Kidney epithelial cell (primary cell): ENCODE measurements at places on chromosomes 2 and 18.

DNA sequence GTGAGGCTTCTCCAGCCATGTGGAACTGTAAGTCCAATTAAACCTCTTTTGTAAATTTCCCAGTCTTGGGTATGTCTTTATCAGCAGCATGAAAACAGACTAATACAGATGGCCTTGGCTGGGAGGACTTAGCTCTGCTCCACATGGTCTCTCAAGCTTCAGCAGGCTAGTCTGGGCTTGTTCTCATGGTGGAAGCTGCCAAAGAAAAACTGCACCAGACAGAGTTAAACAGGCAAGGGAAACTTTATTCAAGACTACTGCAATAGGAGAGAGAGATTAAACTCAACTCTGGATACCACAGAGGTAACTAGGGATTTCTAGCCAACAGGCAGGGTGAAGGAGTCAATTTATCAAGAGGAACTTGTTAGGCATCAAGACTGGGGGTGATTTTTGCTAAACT is 142.1 kb downstream of the CABLES1 start:
- DNase-seq, result no peak

GRCh38 chr18:11293794-11294193 is 144.4 kb upstream of the PIEZO2 start:
- DNase-seq, result no peak

DNA sequence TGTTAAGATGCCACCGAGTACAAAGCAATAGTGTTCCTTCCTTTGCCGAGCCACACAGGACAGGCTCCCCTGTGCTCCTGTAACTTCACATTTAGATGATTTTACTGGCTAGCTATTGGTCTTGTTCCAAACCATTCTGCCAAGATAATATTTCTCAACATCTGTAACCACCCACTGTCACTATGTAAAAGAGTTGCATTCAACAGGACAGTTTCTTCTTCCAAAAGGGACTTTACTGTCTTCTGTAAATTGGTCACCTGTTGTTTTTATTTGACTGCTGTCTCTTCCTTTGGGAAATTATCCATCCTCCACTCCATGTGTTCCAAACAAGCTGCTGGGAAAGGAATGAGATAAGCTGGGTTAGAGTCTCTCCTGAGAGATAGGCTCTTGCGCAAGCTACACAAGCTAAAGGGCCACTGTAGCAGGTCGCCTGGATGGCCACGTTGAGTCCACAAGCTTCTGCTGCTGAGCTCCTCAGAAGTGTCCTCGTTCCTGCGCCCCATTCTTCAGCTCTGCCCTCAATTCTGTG is 14.4 kb upstream of the BZW1 start:
- DNase-seq, result no peak

- no peak for DNase-seq
Measured at GRCh38 chr2:235642446-235643098, 148.7 kb downstream of the AGAP1 start.

- DNase-seq, result no peak
Measured at GRCh38 chr2:241770185-241770935, 6.3 kb upstream of the GAL3ST2 start.

GRCh38 chr2:139159177-139159576 is 379.0 kb upstream of the NXPH2 start:
- DNase-seq, result no peak

DNA sequence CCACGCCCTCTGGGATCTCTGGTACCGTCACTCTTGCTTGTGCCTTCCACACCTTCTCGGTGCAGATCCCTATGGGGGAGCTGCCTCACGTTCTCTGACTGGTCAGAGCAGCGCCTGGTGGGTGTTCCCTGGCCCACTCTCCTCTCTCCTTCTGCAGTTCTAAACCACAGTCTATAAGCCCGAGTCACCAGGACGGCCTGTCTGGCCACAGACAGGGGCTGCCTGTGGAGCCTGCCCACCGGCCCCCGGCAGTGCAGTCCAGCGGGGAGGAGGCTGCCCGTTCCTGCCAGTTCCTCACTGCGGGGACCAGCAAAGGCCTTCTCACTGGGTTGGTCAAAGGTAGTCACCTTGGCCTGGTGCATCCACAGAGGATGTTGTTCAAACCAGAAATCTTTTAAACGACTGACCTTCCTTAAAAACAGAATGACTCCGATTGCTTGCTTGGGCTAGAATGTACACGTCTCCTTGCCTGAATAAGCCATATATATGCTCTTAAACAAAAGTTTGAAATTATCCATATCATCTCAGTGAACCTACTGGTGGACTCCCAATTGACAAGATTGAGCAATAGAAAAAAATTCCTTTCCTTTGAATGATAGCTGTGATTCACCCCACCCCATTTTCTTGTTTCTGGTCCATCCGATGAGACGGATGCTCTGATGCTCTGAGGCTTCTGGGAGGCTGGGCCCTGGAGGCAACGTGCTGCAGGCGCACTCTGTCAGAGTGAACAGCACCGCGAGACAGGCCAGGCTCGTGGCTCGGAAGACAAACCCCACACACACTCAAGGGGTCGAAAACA is 61.2 kb downstream of the RALBP1 start:
- no peak for DNase-seq

- no peak for DNase-seq
Measured at GRCh38 chr2:179915395-179915992, 54.1 kb upstream of the ZNF385B start.

DNA sequence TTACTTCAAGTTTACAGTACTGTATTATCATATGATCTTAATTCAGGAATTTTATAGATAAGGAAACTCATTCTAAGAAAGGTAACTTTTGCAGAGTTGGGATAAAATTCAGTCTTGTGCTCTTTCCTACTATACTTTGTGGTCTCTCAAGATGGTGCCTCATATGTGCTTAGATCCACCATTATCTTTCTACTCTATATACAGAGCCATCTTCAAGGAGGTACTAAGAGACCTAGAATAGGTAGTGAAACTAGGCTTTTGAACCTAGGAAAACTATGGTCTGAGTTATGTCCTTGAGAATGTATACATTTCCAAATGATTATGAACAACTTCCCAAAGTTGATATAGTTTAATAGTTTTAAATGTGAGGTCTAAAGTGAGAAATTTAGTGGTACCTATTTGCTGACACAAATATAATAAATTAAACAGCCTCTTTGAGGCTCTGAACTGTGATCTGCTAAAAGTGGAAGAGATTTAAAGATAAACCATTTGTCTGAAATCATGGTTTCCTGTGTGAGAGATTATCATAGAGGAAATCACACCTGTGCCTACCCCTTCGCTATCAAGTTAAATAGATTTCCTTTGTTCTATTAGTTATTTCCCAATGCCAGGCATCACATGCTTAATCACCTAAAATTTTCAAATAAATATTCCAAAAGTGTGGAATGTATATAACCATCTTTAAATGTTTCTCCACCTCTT is 27.2 kb downstream of the ACAA2 start:
- no peak for DNase-seq

DNA sequence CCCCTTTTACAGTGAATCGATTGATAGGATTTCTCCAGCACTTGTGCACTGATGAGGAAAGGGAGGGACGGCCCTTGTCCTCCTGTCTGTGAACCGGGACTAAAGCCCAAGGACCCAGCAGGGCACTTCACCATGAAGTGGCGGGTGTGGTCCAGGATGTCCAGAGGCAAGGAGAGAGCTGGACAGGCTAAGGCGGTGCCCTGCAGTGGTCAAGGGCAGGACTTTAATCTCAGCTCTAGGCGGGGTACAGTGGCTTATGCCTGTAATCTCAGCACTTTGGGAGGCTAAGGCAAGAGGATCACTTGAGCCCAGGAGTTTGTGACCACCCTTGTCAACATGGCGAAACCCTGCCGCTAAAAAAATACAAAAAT is 28.2 kb upstream of the SEMA4C start:
- DNase-seq, result no peak

DNA sequence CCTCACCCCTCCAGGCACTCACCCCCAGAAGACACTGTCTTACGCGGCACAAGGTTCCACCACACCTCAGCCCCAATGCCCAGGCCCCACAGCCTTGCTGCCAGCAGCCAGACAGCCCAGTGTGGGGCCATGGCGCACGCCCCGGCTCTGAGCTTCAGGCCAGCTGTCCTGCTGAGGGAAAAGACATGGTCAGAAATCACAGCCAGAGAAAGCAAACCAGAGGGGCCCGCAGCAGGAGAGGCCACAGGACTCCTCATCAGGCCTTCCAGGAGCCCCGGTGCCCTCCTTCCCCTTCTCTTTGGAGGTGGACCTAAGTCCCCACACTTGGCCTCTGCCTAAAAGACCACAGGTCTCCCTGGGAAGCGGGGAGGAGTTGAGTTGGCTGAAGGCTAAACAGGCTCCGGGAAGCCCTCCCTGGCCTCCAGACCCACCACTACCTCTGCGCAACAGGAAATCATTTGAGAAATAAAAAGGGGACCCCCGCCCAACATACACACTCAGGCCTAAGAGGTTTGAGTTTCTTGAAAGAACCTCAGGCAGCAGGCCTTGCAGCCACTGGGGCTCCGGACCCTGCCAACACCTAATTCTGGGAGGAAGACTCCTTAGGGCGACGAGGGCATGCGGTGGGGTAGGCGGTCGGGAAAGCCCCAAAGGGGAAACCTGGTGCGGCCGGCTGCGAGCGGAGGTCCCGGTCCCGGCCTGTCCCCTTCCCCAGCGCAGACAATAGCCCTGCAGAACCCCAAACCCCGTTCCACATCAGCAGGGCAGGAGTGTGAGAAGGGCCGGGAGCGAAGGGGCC is 1.9 kb downstream of the SEMA4C start:
- DNase-seq, result no peak

DNA sequence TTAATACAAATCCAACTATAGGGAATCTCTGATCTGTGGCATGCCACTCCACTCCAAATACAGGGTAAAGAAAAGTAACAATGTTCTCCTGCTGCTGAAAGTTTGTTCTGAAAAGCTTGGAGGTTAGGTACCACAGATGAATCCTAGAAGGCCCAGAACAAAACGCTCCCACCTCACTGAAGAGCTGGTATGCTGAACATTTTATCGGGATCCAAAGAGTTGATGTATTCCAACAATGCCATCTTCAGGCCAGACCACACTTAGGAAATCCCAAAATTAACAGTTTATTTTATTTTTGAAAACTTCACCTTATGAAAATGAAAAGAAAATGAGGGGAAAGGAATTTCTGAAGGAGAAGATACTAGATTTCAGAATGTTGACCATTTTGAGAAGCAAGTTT is 145.1 kb upstream of the CDH19 start:
- DNase-seq, result no peak

- no peak for DNase-seq
Measured at GRCh38 chr2:73067043-73067442, 4.5 kb downstream of the SFXN5 start.

- no peak for DNase-seq
Measured at GRCh38 chr18:37457341-37457740, 108.3 kb downstream of the CELF4 start.

DNA sequence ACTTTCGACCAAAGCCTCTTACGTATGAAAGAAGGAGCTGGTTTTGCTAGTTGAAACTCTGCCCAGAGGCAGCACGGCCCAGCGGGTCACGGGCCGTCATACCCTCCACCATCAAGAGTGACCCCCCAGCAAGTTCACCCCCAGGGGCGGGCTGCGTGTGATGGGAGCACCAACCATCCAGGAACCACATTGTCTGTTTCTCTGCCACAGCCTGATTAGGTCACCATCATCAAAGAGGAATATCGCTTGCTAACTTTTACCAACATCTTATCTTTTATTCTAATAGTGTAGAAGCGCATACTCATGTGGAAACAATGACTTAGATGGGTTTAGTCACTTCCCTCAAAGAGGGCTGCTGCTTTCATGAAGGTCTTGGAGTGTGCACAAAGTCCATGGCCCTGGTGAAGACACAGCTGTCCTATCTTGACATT is 116.6 kb upstream of the SMIM21 start:
- DNase-seq, result no peak

DNA sequence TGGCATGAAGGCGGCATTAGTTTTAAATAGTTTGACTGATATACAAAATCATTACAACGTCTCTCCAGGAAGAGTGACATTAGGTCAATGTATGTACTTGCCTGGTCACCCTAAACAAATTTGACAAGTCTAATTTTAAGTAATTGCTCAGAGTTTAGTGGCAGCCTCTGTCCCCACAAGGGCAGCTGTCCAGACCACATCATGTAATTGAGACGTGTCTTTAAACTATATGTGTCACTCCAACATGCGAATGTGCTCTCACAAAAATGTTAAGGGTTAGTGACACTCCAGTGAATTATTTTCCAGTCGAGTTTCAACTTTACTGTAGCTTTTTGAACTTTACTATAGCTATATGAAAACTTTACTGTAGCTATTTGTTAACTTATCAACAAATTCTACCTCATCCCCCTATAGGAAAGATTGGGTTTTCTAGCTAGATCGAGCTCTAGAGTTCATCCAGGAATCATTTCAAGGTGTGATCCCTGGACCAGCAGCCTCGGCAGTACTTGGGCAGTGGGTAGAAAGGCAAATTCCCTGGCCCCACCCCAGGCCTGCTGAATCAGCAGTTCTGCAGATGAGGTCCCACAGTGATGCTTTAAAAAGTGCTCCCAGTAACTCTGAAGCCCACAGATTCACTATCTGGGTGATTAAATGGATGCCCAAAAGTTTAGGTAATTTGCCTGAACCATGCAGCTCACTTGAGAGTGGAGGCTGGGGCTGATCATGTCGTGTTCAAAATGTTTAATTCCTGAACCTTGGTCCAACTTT is 66.4 kb upstream of the POU3F3 start:
- DNase-seq, result no peak

DNA sequence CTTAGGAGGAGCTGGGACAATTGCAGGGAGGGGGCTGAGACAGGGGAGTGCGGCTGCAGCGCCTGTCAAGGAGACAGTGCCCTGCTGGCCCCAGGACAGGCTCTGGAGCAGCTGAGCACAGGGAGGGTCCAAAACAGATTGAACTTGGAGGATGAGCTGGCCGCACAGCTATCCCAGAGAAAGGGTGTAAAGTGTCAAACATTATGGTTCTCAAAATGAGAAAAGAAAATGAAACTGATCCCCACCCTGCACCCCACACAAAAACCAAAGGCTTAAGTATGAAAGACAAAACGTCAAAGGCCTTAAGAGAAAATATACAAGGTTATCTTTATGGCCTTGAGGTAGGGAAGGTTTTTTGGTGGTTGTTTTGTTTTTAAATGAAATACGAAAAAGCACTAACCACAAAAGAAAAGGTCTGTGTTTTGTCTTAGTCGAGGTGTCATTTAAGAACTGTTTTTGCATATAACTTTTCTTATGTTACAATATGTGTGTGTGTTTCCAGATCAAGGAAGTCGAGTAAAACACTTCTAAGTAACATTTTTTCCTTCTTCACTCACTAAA is 111.8 kb downstream of the HDAC4 start:
- no peak for DNase-seq

DNA sequence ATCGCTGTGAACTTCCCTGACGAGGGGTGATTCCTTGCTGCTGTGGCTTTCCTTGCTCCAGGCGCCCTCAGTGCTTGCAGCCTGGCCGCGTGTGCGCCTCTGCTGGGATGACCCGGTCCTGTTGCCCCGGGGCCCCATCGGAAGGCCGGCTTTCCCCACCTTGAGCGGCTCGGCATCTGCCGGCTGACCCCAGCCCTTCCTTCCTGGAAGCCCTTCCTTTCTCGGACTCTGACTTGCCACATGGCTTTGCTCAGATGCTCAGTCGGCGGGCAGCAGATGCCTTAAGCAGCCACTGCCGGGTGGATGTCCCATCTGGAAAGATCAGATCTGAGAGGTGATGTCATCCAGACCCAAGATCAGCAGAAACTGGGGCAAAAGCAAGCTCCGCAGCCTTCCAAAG is 100.5 kb upstream of the ODC1 start:
- DNase-seq, result no peak
